Inflammatory macrophage (primary cell): ENCODE measurements at places on chromosomes 1 and 21.

GRCh38 chr1:239436286-239436685, 49.9 kb downstream of the CHRM3 start:
- no peak for DNase-seq

DNA sequence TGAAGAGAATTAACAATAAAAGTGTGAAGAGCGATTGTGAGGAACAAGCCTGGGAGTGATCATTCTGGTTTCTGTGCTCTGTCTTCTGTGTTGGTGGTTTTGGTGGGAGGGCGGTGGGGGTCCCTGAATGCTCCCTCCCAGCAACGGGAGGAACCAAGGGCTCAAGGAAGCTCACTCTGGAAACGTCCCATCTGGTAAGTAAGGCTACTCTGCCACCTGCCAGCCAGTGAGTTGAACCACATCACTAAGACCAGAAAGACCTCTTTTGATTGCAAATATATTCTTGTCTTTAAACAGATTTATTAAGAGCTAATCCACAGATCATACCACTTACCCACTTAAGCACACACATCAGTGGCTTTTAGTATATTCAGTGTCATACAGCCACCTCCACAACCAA, 125.0 kb downstream of the PRDM2 start:
- DNase-seq, result no peak

DNA sequence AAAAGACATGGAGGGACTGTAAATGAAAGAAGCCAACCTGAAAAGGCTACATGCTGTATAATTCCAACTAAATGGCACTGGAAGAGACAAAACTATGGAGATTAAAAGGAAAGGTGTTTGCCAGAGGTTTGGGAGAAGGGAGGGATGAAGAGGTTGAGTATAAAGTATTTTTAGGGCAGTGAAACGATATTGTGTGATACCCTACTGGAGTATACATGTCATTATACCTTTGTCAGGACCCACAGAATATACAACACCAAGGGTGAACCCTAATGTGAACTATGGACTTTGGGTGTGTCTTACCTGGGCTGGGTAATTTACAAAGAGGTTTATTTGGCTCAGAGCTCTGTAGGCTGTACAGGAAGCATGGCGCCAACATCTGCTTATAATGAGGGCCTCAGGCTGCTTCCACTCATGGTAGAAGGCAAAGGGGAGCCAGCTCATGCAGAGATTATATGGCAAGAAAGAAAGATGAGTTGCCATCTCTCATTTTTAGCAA, 73.4 kb downstream of the CD2 start:
- no peak for DNase-seq

- no peak for DNase-seq
These were observed 33.8 kb downstream of the MFSD2A start for GRCh38 chr1:39988618-39989343.

DNA sequence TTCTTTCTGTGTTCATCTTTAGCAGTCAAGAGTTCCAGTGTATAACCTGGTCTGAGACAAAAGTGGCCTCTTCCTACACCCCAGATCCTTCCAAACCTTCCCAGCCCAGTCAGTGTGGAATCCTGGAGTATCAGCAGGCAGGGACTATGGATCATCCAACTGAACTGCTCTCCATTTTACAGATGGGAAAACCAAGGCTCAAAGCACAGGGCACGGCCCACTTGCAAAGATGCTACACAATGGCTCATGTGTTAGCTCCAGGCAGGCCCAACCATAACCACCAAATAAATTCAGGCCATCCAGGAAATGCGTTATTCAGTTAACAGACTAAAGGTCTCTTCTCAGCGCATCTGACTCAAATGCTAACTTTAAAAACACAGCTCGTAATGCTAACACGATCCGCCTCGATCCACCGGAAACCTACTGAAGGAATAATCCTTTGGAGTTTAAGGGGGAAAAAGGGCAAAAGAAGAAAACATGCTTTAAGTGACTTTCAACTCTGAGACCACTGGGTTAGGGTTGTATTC, 7.1 kb downstream of the GLIS1 start:
- DNase-seq, result no peak
